Activated CD4-positive, CD25-positive, alpha-beta regulatory T cell treated with anti-CD3 and anti-CD28 coated beads, Interleukin-2, amount 50 U/mL, for 16 hours (primary cell): ENCODE measurements at places on chromosomes 2 and 18.

DNA sequence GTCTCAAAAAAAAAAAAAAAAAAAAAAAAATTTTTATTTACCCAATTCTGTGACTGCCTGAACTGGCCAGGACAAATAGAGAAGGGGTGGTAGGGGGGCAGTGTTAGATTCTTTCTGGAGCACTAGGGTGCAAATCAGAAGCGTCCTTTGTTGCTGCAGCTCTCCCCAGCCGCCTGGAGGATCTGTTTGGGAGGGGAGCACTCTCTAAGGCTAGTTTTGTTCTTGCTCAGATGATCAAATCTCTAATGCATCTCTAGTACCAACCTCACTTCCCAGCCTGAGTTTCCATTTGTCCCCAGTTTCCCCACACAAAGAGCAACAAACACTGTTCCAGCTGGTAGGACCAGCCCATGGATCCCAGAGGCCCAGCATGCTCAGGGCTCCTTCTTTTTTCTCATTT, 83.0 kb downstream of the GBX2 start:
- DNase-seq: no peak

GRCh38 chr18:60654298-60654697, 281.7 kb upstream of the MC4R start:
- no peak for DNase-seq

- no peak for DNase-seq
These were observed 15.4 kb downstream of the METTL4 start for GRCh38 chr18:2555895-2556294.

DNA sequence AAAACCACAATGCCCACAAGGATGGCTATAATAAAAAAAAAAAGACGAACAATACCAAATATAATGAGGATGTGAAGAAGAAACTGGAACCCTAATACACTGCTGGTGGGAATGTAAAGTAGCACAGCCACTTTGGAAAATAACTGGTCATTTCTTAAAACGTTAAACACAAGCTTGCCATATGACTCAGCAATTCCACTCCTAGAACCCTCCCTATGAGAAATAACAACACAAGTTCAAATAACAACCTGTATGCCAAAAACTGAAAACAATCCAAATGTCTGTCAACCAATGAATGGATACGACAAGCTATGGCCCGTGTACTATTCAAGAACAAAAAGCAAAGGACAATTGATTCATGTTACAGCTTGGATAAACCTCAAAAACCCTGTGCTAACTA, 7.0 kb upstream of the ALPK2 start:
- no peak for DNase-seq

DNA sequence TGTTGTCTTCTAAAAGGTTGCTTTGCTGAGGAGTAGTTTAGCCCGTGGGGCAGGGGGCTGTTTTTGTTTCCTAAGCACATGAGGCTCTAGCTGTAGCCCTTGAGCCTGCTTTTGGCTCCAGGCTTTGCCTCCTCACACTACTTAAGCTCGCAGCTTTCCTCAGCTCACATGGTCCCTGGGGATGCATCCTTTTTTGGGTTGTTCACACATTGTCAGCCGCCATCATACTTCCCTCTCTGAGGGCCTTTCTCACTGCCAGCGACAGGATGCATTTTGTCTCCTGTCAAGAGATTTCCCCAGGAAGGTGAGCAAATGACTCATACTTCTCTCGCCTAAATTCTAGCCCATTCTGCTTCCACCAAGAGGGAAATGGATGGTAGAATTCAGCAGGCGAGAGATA, 279.5 kb upstream of the PKDCC start:
- no peak for DNase-seq

GRCh38 chr2:84958135-84959059, 12.6 kb upstream of the KCMF1 start:
- DNase-seq: no peak

DNA sequence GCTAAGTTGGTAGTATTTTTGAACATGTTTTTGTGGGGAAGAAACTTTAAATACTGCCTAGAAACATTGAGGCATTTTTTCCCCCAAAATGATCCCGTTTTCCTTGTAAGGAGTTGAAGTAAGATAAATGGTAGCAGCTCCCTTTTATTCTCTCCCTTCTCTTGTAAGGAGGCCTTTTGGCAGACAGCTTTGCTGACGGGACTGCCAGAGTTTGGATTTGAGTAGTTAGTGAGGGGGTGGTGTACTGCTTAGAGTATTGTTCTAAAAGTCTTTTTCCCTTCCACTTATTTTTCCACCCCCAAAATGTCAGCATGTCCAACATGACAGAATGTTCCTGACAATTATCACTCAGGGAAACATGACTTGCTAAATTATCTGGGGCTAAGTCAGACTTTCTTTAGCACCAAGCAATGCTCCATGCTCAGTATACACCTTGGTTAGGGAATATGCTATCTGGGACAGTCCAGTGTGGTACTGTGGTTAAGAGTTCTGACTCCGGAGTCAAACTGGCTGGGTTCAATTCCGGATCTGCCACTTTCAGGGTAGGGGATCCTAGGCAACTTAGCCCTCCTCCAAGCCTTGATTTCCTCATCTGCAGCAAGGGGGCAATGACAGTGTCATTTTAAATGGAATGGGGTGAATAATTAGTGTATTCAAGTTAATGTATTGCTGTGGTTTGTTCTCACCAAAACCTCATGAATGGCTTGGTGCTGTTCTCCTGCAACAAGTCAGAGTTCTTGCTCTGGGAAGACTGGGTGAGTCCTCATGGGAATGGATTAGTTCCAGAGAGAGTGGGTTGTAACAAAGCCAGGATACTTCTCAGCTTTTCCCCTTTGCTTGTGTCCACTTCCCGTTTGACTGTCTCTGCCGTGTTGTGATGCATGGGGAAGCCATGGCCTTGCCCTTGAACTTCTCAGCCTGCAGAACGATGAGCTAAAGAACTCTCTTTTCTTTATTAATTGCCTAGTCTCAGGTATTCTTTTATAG, 116.2 kb downstream of the TANC1 start:
- DNase-seq: no peak

DNA sequence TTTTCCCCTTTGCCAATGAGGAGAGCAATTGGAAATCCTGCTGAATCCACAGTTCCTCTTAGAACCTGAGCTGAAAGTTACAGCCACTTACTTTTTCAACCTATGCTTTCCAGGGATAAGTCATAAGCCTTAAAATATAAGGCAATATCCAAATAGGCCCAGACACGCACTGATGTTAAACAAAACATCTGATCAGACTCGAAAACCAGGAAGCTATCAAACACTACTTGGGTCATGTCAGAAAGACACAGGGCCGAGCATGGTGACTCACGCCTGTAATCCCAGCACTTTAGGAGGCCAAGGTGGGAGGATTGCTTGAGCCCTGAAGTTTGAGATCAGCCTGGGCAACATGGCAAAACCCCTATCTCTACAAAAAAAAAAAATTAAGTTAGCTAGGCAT, 192.1 kb downstream of the SP3 start:
- DNase-seq: no peak

DNA sequence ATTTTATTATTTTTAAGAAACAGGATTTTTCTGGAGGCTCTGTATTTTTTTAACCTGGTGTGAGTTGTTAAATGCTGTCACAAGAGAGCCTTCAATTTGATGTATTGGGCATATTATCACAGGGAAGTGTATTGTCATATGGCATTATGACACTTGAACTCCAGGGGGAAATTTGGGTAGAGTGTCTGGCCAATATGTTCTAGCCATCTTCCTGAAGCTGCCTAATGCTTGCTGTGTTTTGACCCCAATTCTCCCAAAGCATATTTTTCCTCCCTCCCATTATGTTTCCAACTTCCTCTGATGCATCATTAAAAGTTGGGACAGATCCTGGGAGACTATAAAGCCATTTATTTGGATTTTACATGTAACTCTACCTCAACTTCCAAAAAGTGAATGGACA, 214.1 kb upstream of the SESTD1 start:
- DNase-seq: no peak

DNA sequence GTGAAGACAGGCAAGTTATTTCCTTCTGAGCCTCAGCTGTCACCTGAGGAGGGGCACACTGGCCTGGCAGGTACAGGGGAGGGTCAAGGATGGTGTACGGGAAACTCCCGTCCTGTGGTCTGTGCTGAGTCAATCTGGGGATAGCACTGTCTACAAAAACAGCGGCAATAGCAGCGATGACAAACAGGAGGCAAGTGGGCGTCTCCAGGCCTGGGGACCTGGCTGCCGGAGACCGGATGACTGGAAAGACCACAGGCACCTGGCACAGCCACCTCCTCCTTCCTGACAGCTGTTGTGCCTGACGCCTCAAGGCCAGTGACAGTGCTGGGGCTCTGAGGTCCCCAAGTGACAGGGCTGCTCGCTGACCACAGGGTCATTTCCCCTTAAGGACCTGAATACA, 202.1 kb upstream of the HS6ST1 start:
- no peak for DNase-seq

GRCh38 chr18:35711227-35711626, 129.7 kb downstream of the GALNT1 start:
- DNase-seq: no peak

- no peak for DNase-seq
These were observed 172.6 kb upstream of the BCL2L11 start for GRCh38 chr2:110948027-110948674.

DNA sequence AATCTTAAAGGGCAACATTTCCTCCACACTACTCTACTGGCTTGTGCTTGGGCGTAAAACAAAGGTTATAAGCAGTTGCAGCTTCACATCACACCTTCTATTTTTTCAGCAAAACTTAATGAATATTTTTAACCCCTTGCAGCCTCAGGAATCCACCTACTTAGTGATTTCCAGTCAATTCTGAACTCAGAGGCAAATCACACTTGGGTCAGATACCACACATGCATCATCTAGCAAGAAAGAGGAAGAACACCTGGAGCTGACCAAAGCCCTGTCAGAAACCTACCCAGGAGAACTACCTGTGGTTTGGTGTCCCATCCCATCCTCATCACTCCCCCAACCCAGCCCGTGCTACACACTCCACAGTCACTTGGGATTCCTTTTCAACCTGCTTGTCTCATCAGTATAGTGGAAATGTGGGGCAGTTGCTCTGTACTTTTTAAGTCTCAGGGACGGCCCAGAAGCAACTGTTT, 25.5 kb downstream of the PIAS2 start:
- DNase-seq: no peak

DNA sequence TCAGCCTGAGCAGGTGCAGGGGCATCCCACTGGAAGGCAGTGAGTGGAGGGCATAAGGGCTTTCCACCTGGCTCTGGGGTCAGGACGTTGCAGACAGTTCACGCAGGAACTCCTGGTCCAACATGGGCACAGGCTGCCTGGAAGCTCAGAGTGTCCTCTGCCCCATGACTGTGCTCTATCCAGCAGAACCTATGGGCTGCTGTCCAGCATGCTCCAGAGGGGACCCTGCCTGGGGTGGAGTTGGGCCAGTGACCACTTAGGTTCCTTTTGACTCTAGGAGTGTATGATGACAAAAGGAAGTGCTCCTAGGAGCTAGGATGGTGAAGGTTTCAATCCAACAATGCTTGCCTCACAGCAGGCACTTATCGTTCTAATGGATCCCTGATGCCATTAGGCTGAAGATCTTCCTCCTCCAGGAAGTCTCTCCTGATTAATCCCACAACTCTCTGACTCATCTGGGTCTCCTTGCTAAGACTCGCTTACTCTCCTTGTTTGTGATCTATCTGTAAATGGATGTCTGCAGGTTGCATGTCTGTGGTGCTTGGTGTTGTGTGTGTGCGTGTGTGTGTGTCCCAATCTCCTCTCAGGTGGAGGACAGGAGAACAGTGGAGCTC, 224.0 kb downstream of the CELF4 start:
- no peak for DNase-seq

DNA sequence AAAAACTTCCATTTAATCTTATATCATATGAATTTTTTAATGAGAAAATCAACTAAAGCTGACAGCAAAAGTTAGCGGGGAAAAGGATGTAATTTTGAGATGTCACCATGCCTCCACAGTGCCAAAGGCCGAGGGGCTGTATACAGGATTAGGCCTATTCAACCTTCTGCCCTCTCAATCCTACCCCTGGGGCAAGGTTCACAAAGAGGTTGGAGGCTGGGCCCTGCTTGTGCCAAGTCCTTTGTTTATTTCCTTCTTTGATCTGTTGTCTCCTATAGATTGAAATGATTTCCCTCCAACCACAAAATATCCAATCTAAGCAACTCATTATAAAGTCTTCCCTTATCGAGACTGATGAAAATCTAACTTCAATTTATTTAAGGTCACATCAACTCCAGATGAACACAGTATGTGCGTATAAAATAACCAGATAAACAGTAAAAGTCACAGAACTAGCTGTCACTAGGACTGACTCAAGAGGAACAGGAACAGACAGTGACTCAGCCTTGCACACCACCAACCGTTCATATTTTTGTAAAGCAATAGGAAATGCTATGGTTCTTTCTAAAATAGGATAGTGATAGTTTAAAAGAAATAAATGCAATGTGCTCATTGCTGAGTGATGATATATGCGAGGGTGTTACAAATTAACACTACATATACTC, 95.8 kb downstream of the SLC25A12 start:
- DNase-seq: no peak

DNA sequence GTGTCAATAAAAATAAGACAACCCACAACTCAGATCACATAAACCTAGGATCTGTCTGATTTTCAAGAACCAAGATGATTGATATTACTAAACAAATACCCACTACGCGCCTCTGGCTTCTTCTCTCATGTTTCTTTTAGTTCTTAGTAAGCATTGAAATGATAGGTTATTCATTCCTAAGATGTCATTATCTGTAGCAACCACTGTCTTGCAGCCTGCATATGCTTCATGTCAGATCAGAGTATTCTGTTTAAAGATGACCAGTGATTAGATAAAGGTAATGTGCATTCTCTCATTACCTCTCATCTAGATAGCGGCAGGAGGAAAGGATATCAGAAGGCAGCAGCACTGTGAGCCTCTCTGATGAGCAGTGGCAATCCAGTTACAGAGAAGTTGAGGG, 112.9 kb downstream of the SLC8A1 start:
- DNase-seq: no peak

DNA sequence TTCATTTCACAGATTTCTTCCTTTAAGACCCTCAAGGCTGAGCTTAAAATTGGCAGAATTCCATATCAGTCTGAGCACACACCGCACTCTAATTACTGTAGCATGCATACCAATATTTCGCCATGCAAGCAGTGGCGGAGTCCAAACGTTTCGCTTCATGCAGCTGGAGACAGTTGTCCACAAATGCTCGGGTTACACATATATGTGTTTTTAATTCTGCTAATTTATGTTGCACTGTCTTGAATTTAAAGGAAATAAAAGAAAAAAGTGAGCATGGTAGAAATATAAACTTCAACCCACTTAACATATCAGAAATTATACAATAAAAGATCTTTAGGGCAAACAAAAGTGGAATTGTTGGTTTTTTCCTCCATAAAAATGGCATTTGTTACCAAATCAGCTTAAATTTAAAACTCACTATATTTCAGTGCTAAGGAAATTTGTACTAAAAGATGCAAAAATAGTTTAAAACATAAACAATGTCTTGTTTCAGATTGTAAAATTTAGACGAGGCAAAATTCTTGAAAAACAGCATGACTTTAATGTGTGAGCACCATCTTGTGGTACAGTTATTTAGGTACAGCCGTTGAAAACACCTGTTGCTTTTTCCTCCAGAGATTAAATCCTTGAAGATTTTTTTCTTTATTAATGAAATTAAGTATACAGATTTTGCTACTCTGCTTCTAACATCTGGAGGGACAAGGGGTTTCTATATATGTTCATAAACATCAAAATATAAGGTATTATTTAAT, 24.1 kb upstream of the KANSL1L start:
- DNase-seq: no peak

GRCh38 chr2:200296118-200296517, 10.4 kb upstream of the SPATS2L start:
- DNase-seq: no peak

- DNase-seq: no peak
These were observed 204.7 kb downstream of the TGIF1 start for GRCh38 chr18:3654442-3655253.

GRCh38 chr2:183214680-183215079, 90.4 kb downstream of the NUP35 start:
- no peak for DNase-seq
